A172 (cell line): ENCODE measurements at places on chromosomes 11 and 22. TPM values are rescaled to one million over a fixed set of nuclear protein-coding genes. Genes with fewer than 3 reads are reported as not detected.

GRCh38 chr11:3861683-3862082 is 6.2 kb downstream of the STIM1 start:
- DNase-seq: no peak

GRCh38 chr11:133907216-133907615 is 49.6 kb downstream of the IGSF9B start:
- no peak for DNase-seq

- no peak for DNase-seq
Observed at GRCh38 chr11:85810521-85810870, 445 bp downstream of the SYTL2 start.

- no peak for DNase-seq
Observed at GRCh38 chr11:120815319-120816100, 208.4 kb upstream of the TBCEL start.

DNA sequence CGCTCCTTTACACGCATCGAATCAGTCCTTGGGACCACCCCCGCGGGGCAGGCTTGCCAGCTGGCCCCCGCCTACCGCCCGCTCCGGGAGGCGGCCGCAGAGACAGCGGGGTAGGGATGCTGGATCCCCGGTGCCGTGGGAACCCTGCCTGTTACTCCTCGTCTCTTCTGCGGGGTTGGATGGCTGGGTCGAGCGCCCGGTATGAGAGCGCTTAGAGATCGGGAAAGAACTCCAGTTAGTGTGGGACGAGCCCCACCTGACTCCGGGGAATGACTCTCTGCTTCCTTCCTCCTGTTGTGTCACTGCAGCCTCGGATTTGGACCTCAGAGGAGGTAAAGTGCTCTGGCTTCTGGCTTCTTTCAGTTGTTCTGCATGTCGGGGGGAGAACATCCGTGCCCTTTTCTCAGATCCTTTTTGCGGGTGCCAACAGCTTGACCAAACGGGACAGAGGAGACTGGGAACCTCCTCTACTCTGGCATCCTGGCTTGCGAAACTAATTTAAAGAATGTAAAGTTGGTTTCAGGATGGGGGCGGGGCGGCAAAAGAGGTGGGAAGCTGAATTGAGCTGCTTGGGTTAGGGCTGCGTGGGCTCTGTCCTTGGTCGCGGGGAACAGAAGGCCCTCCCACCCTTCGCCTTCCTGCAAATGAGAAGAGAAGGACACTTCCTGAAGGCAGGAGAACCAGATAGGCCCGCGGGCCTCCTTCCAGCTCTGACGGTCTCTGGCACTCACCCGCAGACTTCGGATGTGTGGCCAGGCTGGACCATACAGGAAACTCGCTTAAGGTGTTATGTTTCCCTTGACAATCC is 938 bp downstream of the LAYN start:
- DNase-seq: peak; percentile 65

The MLC1 gene
- 0.02 and 0.10 TPM in 2 replicates for total RNA-seq

DNA sequence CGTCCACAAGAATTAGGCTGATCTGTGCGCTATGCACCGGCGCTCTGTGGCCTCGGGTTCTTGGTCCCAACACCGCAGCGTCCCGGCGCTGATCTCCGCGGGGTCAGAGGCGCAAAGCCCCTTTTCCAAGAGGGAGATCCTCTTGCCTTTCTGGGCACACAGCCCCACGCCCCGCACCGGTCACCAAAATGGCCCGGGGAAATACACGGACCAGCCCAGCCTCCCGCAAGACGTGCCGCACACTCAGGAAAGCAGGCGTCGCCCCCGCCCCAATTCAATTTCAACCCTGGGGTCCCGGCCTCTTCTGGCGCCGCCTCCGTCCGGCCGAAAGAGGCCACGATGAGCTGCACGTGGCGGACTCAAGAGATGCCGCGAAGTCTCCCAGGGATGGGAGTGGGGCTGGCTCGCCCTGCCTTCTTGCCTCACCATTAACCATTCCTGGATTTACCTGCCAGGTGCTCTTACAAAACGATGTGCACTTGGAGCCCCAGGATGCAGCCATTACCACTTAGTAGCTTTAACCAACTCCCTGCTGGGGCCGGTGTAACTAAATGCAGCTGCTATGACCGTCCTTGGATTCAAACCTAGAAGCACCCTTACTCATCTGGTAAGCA is 10.5 kb downstream of the PIWIL3 start:
- DNase-seq: no peak

The LYVE1 gene
- total RNA-seq: not detected in 2 replicates

GRCh38 chr11:2713661-2714462 is 14.1 kb upstream of the KCNQ1OT1 start:
- no peak for DNase-seq

DNA sequence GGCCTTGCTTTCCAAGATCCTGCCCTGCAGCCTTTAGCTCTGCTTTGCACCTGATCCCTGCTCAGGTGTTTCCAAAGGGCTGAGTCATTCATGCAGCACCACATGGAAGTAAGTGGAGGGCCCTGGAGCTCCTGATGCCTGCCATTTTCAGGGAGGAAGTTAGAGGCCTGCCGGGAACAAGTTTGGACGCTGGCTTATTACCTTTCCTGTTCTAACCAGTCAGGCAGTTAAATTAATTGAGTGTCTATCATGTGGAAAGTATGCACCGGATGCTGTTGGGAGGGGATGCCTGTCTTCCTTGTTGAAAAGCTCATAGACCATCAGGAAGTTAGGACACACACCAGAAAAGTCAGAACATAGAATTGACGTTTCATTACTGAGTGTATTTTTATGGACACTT is 73.7 kb upstream of the PLET1 start:
- DNase-seq: no peak

The ARFGAP2 gene
- 106 and 166 TPM in 2 replicates for total RNA-seq

The IL10RA gene
- total RNA-seq: 0.12 TPM in 1 of 2 replicates, not detected in the other

DNA sequence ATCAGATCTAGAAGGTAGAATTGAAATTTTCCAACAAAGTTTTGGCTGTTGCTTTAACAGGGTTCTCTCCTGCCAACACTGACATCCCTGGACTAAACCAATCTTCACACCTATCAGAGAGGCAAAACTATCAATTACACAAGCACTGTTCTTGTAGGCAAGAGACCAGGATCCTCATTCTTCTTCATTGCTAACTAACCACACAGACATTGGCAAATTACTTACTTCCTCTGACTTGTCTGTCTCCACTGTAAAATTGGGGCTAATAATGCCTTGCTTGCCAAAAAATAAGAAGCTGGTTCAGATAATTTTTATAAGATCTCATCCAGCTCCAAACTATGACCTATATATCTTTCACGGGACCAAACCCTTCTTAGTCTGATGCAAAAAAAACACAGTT is 93.8 kb upstream of the DDI1 start:
- no peak for DNase-seq

The OR51F1 gene
- total RNA-seq: not detected in 2 replicates

DNA sequence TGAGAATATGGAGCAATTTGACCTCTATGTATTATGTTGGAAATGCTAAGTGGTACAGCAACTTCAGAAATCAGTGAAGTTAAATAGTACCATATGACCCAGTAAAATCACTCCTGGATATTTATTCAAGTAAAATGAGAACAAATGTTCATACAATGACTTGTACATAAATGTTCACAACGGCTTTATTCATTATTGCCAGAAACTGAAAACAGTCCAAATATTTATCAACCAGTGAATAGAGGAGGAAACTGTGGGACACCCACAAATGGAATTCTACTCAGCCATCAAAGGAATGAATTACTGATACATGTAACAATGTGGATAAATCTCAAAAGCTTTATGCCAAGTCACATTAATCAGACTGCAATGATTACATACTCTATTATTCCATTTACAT is 416.3 kb downstream of the AASDHPPT start:
- no peak for DNase-seq

The FOLR1 gene
- total RNA-seq: 0.50 TPM in 1 of 2 replicates, not detected in the other

DNA sequence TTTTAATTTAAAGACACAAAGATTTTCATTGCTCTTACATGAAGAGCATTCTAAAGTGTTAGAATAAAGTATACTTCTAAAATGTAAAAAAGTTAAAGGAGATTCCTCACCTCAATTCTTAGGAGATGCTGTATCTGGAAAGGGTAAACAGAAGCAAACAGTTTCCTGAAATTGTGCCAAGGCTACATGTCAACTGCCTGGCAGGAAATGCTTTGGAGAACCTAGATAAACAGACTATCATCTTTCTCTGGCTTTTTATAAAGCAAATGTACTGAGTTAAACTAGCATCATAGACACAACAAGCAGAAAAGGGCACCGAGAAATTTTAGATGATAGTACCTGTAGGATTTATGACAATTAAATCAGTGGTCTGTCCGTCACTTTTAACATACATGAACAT is 24.7 kb upstream of the AKIP1 start:
- no peak for DNase-seq

- no peak for DNase-seq
Observed at GRCh38 chr11:18498039-18498438, 28.7 kb downstream of the TSG101 start.

GRCh38 chr11:104046331-104046730 is 9.9 kb downstream of the DDI1 start:
- DNase-seq: no peak

- DNase-seq: peak; percentile 38
Observed at GRCh38 chr11:129117595-129118350, 74.4 kb downstream of the ARHGAP32 start.

DNA sequence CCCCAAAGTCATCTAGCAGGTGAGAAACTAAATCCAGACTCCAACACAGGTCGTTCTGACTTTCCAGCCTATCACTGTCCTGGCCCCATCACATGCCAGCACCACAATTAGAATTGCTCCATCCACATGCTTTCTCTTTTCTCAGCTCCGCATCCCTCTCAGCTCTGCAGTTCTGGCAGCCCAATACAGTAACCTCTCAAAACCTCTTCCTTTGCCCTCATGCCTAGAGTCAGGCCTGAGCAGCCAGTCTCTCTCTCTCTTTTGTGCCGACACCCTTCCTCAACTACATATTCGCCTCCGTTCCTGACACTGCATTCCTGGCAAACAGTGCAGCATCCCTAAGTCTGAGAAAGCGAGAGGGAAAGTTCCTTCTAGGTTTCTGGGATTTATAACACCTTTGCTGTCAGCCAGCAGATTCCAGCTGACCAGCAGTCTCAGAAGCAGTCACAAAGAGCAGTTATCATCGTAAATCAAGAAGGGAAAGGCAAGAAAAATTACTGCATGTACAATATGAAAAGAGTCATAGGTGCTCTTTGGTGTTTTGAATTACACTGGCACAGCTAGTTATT is 258.0 kb downstream of the FAT3 start:
- no peak for DNase-seq

- no peak for DNase-seq
Observed at GRCh38 chr11:78100261-78100660, 20.6 kb upstream of the NDUFC2 start.

- DNase-seq: no peak
Observed at GRCh38 chr11:78377625-78378418, 39.8 kb downstream of the GAB2 start.

- peak; percentile 93 for DNase-seq
Observed at GRCh38 chr11:118619444-118620197, 12.2 kb downstream of the PHLDB1 start.

The RFPL1 gene
- total RNA-seq: not detected in 2 replicates

GRCh38 chr11:77409046-77409445 is 64.8 kb downstream of the PAK1 start:
- DNase-seq: no peak

The RPS19BP1 gene
- total RNA-seq: 81.4 and 87.3 TPM in 2 replicates

The MISFA gene
- total RNA-seq: 8.2 and 9.0 TPM in 2 replicates

- DNase-seq: peak; percentile 46
Observed at GRCh38 chr11:93700830-93701229, 39.3 kb downstream of the CEP295 start.

The CEP126 gene
- 0.72 TPM in 2 replicates for total RNA-seq

- DNase-seq: no peak
Observed at GRCh38 chr11:12179531-12179930, 69.1 kb downstream of the MICAL2 start.

The SLC25A45 gene
- 3.5 and 7.0 TPM in 2 replicates for total RNA-seq

The CD6 gene
- not detected in 2 replicates for total RNA-seq

GRCh38 chr11:62132191-62132590 is 8.4 kb downstream of the INCENP start:
- DNase-seq: peak; percentile 15

GRCh38 chr11:103927535-103927934 is 108.9 kb upstream of the DDI1 start:
- DNase-seq: no peak

The RIC3 gene
- 1.1 TPM in 1 of 2 replicates, not detected in the other for total RNA-seq

- DNase-seq: no peak
Observed at GRCh38 chr11:40280159-40281051, 1179.0 kb downstream of the LRRC4C start.

GRCh38 chr11:32987851-32988250 is 27.8 kb upstream of the DEPDC7 start:
- no peak for DNase-seq
